ENCODE measurements at places on chromosomes 2 and 18.

DNA sequence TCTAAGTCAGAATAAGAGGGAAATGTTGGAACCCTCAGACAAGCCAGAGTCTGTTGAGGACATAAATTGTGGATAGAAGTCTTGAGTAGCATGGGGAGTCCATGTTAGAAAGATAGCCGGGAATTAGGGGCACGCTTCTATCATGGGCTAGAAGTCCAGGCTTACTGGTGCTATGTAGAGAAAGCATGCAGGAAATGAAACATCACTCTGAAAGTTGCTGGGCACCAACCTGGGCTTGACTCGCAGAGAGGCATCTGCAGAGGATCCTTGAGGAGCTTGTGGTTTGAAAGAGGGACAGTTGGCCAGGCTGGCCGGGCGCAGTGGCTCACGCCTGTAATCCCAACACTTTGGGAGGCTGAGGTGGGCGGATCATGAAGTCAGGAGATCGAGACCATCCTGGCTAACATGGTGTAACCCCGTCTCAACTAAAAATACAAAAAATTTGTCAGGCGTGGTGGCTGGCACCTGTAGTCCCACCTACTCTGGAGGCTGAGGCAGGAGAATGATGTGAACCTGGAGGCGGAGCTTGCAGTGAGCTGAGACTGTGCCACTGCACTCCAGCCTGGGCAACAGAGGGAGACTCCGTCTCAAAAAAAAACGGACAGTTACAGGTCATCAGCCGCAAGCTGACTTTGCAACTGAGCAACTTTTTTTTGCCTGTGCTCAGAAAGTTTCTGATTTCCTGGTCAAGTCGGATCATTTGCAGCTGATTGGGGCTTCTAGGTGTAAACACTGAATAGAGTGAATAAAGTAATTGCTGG is 24.9 kb downstream of the CERS6 start:
- no peak for DNase-seq

DNA sequence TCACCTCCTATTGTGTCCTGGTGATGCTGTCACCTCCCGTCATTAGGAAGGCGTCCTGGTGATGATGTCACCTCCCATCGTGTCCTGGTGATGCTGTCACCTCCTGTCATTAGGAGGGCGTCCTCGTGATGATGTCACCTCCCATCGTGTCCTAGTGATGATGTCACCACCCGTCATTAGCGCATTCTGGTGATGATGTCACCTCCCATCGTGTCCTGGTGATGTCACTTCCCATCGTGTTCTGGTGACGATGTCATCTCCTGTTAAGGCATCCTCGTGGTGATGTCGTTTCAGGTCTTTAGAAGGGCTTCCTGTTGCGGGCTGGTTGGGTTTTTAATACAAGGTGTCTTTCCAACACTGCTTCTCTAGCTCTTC is 40.7 kb downstream of the CTDP1 start:
- DNase-seq: no peak

GRCh38 chr2:13009027-13009642 is 292.4 kb downstream of the TRIB2 start:
- DNase-seq: peak; percentile 15

DNA sequence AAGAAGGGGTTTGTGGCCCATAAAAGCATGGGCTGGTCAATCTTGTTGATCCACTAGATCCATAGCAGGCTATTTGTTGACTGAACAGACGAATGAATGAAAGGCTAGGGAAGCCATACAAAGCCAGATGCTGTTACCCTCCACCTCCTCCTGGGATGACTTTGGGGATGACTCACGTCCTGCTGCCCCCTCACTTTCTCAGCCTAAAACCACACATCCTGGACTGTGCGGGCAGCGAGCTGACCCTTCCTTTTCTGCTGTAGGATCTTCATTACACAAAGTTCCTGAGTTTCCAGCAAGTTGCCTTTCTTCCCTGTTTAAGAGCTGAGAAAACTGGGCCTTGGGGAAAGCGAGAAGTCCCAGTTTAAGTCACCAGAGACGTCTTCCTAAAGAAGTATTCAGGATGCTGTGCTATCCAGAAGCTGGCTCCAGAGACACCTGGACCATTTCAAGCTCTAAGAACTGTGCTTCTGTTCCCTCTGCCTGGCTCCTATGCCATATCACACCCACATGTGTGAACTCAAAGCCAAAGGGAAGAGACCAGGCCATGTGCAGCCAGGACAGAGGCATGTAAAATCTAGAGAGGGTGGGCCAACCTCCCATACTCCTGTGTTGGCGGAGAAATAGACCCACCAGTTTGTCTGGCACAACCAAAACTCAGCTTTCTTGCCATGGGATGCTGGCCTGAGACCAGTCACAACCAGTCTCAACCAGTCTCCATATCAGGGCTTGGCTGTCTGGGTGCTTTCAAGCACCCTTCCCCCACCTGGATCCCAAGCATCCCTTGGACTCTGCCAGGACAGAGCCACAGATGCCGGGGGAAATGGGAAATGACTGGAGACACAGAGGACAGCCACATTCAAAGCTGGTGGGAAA is 4.7 kb upstream of the SLC20A1 start:
- DNase-seq: peak; percentile 87

GRCh38 chr18:14933964-14934363 is 186.0 kb downstream of the ANKRD30B start:
- no peak for DNase-seq
